ENCODE measurements at places on chromosomes 3 and 15.

DNA sequence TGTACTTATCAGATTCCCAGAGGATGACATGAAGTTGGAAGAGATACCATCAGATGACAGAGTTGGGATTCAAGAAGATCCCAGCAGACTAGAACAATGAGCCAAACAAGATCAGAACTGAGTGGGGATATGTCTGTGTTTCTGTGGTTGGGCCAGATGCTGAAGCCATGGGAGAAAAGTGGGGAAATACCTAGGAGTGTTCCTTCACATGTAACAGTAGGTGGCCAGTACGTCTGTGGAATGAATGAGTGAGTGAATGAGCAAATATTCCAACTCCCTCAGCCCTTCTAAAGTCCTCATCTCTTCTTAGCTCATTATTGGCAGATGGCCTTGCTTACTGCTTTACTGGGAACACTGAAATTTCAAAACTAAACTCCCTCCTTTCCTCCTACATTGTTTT lies 32.2 kb upstream of the GREM1 start:
- no peak for DNase-seq

DNA sequence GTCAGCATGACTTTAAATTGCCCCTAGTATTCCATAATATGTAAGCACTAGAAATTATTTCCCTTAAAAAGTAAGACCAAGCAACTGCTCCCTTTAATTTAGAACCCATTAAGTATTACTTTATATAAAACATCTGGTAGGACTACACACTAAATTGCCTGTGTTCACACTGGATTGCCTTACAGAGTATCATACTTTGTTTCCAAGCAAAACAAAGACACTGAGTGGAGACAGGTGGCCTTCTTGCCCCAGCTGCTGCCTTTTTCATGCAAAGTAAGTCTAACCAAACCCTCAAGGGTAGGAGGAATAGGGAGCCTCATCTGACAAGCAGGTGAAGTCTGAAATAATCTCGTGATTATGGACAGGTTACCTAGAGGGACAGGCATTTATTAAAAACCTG lies 87.3 kb downstream of the PEX5L start:
- no peak for DNase-seq

DNA sequence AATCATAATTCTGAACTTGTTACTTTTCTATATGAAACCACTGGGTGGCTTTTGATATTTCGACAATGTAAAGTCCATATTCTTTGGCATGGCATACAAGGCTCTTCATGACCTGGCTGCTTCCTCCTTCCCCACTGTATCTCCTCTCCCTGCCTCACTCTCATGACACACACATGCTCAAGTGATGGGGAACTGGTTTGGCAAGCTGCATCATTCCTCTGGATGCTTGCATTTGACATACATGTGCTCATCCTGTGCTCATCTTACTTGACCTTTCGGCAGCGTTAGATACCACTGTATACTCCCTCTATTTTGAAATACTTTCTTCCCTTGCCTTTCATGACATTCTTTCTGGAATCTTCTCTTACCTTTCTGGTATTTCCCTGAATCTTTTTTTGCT lies 51.8 kb upstream of the ZDHHC23 start:
- DNase-seq = no peak

DNA sequence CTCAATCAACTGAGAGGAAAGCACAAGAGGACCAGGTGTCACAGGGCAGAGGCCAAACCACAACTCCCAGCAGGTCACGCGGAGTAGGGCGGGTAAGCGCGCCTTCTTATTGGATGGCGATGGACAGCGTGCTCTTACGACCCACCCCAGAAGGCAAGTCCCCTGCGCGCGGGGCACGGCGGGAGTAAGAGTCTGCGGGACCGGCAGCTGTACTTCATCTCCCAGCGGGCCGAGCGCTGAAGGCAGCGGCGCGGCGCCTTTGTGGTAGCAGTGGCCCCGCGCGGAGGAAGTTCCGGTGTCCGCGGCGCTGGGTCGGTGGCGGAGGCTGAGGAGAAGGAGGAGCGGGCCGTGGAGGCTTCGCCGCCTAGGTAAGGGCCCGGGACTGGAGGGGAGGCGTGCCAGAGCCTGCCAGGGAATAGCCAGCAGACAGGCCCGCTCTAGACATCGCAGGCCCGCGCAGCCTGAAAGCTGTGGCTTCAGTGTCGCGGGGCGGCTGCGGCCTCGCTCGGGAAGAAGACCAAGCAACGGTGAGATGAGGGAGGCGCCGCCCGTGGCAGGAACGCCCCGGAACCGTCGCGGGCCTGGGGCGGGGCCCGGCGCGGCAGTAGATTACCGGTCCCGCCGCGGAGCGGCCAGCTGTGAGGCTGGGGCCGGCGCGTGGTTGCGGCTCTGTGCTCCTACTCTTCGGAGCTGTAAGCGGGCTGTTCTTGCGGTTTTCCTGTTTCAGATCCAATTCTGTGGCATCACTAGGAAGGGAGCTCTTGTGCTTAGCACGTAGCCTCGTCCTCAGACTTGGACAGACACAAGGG lies at the start of gene RBM6:
Gene RBM6, plus strand, starts transcription at position 293 of the 809 bp plus-strand sequence. CDS start 22,492 bp downstream, outside the sequence.
- DNase-seq = peak; percentile 95

DNA sequence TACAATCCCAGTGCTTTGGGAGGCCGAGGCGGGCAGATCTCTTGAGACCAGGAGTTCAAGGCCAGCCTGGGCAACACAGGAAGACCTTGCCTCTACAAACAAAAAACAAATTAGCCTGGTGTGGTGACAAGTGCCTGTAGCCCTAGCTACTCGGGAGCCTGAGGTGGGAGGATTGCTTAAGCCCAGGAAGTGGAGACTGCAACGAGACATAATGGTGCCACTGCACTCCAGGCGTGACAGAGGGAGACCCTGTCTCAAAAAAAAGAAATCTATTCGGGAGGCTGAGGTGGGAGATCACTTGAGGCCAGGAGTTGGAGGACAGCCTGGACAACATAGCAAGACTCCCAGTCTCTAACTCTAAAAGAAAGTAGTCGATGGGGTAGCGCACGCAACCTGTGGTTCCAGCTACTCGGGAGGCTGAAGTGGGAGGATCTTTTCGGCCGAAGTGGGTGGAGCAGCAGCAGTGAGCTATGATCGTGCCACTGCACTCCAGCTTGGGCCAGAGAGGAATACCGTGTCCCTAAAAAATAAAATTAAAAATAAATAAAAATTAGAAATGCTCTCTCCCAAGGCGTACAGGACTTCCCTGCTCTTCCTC lies 775 bp downstream of the C3orf33 start:
- DNase-seq = peak; percentile 39

- DNase-seq = no peak
These were observed 32.6 kb downstream of the MAGEF1 start for GRCh38 chr3:184679056-184679816.

- no peak for DNase-seq
These were observed 88.6 kb downstream of the GTPBP8 start for GRCh38 chr3:113079218-113079961.

DNA sequence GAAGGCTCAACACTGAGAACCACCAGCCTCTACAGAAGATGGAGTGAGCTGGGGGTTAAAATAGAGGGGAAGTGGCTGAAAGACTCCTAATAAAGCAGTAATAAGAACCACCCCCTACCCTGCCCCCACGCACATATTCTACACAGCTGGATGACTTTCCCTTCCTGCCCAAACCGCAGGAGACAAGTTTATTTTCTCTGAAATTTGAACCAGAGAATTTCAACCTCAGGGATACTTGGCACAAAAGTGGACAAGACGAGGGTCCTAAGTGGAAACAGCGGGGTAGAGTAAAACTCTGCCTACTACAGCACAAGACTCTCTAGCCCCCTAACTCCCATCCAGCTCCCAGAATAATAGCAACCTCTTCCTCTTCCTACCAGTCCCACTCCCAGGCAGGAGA lies 28.4 kb downstream of the USF3 start:
- no peak for DNase-seq

DNA sequence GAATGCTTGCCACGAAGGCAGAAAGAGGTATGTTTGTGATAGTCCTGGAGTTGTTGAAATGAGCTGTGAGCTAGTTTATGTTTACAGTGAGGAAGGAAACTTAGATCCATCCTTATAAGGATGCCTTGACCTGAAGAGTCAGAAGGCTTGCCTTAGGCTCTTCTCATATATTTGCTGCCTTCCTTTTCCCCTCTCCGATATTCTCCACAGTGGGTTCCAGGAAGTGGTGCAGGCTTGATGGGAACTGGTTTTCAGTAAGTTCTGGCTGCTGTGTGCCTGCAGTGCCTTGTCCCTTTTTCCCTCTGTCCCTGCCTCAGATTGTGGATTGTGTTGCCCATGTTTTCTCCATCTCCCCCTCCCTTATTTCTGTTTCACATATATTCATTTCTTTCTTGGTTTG lies 287.3 kb upstream of the UBE2E1 start:
- no peak for DNase-seq

GRCh38 chr3:177529071-177529550 lies 331.8 kb upstream of the TBL1XR1 start:
- DNase-seq = no peak

DNA sequence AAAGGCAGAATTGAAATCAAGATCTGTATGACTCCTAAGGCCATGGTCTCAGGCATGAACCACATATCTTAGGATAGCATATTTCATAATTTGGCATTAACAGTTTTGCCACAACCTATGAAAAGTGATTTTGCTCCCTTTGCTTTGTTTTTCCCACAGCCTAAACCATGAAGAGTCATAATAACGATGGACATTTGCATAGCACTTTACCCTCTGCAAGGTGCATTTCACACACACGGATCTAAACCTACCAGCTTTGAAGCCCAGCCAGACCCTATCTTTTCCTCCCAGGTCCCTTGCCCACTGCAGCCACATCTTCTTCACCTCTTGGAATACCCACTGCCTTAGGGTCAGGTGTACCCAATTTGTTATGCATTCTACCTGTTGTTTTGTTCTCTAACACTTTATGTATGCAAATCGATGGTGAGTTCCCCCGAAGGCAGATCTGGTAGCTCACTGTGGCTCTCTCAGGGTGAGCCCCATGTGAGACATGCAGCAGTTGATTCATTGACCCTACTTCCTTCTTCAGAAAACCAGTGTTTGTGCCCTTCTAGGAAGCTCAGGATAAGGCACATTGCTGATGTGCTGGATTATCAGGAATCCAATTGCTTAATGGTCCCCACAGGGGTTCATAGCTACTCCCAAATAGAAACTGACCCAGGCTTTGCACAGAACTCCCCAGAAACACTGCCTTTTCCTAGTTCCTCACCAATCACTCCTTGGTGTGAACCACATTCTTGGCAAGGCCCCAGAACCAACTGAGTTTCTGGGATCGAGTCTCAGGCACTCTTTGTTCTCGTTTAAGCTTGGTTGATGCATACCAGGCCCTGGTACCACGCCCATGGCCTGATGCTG lies 8.7 kb downstream of the ARHGAP31 start:
- DNase-seq = no peak

GRCh38 chr3:127171721-127172120 lies 21.2 kb upstream of the PRR23E start:
- DNase-seq = no peak

DNA sequence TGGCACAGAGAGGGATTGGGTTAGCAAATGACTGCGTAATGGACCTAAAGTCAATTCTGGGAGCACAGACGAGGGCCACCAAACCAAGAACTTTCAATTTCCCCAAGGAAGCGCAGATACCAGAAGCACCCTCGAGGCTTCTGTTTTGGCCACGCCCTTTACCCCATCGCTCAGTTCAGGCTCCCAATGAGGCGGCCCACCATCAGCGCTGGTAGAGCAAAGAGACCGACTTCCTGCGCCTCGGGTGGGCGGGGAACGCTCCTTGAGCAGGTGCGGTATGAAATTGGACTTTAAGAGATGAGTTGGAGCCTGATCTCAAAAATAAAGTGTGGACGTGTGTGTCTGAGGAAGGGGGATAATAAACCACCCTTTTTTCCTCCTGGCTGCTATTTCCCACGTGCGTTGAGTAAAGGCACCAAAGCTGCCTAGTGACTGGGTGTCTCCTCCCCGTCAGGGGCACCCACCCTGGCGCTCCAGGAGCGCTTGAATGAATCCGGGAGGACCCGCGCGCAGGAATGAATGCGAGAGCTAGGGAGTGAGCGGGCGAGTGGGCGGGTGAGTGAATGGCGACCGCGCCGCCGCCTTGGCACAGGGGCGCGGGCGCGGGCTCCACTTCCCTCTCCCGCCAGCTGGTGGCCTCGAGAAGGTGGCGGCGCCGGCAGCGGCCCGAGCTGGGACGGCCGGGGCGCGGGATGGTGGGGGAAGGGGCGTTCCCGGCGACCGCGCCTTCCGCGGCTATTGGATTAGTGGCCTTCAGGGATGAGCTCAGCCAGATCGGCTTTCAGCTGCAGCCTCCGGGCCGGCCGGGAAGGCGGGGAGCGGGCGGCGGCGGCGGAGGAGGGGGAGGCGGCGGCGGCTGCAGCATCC lies at the start of gene SPSB4:
Gene SPSB4, plus strand, starts transcription at position 772 of the 867 bp plus-strand sequence. CDS start 14,758 bp downstream, outside the sequence.
- DNase-seq = no peak

DNA sequence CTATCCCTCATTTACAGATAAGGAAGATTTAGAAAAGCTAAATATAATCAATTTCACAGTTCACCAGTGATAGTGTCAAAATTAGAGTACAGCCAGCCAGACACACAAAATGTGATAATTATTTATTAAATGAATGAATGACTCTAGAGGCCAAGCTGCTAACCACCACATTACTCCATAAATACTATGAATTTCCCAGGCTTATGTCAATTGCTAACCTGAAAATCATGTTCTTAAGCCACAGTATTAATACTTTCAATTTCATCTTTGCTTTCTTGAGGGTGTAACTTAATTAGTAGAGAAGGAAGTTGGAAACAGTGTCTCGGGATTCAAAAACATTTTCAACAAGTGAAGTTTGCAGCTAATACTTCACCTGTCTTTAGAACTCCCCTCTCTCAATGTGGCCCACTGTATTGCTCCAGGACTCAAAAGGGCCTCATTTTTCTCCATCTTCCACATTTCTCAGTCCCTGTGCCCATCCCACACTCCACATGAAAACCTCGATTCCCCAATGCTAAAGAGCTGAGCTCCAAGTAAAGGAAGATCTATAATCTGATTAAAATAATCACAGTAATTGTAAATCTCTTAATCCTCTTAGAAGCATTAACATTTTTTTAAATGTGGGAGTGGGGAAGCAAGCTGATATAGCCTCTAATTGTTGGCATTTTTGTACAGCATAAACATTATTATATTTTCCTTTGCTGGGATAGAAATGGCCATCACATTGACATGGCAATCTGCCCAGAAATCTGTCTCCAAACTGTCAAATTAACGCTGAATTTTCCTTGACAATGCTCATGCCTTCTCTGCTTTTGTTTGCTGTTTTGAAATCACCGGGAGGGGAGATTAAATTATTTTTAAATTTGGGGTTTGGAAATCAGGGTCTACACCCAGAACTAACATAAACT lies 765.1 kb downstream of the ROBO1 start:
- no peak for DNase-seq

DNA sequence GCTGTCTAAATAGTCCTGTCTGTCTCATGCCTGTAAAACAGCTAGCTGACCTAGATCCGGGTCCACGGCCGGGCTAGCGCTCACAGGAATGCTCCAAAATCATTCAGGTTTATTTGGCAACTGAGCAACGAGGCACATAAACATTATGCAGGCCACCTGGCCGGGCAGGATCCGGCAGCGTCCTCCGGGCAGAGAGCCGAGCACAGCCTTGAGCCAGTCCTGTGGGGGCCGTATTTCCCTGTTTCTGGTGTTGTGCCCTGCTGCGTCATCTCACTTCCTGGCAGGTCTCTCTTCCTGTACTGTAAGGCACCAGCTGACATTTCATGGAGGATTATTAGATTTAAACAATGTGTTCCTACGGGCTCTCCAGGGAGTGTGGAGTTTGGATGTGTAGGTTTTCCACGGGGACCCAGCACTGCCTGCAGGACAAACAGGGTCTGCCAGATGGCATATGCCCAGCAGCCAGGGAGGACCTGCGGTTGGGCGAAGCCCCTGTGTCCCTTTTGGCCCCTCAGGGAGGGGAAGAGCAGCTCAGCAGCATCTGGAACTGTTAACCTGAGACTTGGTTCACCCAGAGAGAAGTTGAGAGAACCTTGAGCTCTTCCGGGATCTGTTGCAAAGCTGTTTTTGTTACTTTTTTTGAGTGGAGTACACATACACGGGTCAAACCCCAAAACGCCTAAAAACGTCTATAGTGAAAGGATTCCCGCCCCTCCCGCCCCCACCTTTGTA lies 16.6 kb upstream of the LRRK1 start:
- DNase-seq = no peak

Data from CD4-positive, alpha-beta T cell treated with Interleukin-21 for 1 hour (primary cell).